ENCODE measurements at places on chromosomes 4 and X. TPM values are rescaled to one million over a fixed set of nuclear protein-coding genes. Genes with fewer than 3 reads are reported as not detected.

DMD gene
- not detected for total RNA-seq

SLC7A11 gene
- total RNA-seq = 20.5 TPM

SPIN4 gene
- 4.9 TPM for total RNA-seq

SRPK3 gene
- total RNA-seq = not detected

MAGEA4 gene
- total RNA-seq = not detected

TNIP2 gene
- total RNA-seq = 33.0 TPM

FGF13 gene
- total RNA-seq = not detected

CSN1S1 gene
- total RNA-seq = not detected

SHOX gene
- total RNA-seq = not detected
